Heart left ventricle (tissue), 16 donors: ENCODE measurements at places on chromosomes 12 and 14. TPM values are rescaled to one million over a fixed set of nuclear protein-coding genes. Genes with fewer than 3 reads are reported as not detected.
A peak's percentile ranks its signal among the peaks of the same experiment; 100 is the strongest.

The GNB3 gene
- 12.4 TPM for total RNA-seq

DNA sequence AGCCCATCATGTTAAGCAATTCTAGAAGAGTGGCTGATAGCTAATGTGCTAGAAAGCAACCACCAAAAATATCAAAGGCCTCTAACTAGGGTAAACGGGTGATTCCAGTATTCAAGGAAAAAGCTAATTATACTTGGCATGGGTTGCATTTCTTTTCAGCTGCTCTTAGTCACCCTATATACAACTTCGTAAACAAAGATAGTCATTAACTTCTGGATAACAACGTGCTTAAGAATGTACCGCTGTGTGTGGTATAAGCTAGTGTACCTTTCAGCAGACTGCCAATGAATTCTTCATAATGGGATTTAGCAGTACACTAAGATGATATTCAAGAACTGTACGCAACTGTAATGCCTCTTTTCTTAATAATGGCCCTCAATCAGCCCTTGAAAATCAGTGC is 42.2 kb upstream of the SLC6A13 start:
- DNase-seq, result no peak
- no peaks in the 10 kb centered on the region for H3K27me3 ChIP-seq
- no peak overlapping the region for H3K4me3 ChIP-seq
- no peaks in the 10 kb centered on the region for H3K4me1 ChIP-seq

The CD163 gene
- total RNA-seq, result 27.0 TPM

GRCh38 chr12:7190268-7191055 is 976 bp downstream of the PEX5 start:
- no peaks in the 10 kb centered on the region for H3K27me3 ChIP-seq
- H3K4me1 ChIP-seq, result peaks cover 6% of the 10 kb centered on the region
- H3K36me3 ChIP-seq, result peaks cover 14% of the 10 kb centered on the region

The RNASE3 gene
- not detected for total RNA-seq

The ZNF385A gene
- 21.2 TPM for total RNA-seq

DNA sequence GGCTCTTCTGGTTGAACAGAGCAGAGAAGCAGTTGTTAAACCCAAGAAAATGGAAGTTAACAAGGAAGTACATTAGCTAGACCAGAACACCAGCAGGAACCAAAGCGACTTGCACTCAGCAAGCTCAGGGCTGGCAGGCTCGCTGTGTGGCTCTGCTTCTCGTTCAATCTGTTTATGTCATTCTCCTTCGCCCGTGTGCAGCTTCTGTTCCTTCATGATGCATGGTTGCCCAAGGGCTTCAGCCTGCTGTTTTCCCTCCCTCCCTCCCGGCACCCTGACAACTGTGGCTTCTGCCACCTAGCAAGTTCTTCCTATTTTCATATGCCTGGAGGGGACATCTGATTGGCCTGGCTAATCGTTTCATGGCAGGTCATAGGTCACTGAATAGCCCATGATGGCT is 25.3 kb downstream of the PIGH start:
- no peak overlapping the region for H3K4me3 ChIP-seq
- no peaks in the 10 kb centered on the region for H3K27me3 ChIP-seq
- H3K36me3 ChIP-seq, result no peaks in the 10 kb centered on the region
- H3K27ac ChIP-seq, result no peak overlapping the region
- no peaks in the 10 kb centered on the region for H3K4me1 ChIP-seq

- H3K36me3 ChIP-seq, result peaks cover 70% of the 10 kb centered on the region
- no peaks in the 10 kb centered on the region for H3K27me3 ChIP-seq
- H3K4me3 ChIP-seq, result no peak overlapping the region
- H3K4me1 ChIP-seq, result peaks cover 21% of the 10 kb centered on the region
- H3K27ac ChIP-seq, result no peak overlapping the region
Observed at GRCh38 chr12:51051787-51052186, 3.7 kb downstream of the LETMD1 start.

DNA sequence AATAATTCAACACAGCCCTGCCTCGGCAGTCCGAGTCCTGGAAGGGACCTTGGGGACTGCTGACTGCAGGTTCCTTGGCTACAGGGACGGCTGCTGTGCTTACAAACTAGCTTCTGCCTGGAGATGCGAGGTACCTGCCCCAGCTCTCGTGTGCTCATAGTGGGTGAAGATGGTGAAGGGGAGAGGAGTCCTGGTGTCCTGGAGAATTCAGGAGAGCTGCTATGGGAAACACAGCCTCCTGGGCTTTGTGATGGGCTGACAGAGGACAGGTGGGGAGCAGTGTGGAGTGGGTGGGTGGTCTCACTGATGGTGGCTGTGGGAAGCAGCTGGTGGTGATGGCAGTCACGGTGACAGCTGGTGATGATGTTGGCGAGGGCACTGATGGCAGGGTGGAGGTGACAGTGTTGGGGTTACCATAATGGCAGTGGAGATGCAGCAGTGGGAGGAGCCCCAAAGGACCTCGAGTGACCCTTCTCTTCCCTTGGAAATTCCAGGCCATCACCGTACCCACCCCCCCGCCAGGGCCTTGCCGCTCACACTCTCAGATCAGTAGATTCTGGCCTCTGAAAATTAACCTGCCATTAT is 32.8 kb downstream of the HVCN1 start:
- no peaks in the 10 kb centered on the region for H3K4me1 ChIP-seq
- H3K4me3 ChIP-seq, result no peak overlapping the region
- no peaks in the 10 kb centered on the region for H3K27me3 ChIP-seq

GRCh38 chr14:46902837-46903236 is 251.3 kb upstream of the RPL10L start:
- no peaks in the 10 kb centered on the region for H3K4me1 ChIP-seq
- no peaks in the 10 kb centered on the region for H3K27me3 ChIP-seq
- H3K36me3 ChIP-seq, result no peaks in the 10 kb centered on the region

- H3K36me3 ChIP-seq, result no peaks in the 10 kb centered on the region
- DNase-seq, result no peak
- peaks cover 44% of the 10 kb centered on the region for H3K4me1 ChIP-seq
- H3K27ac ChIP-seq, result peak overlapping the region; percentile 64
- H3K27me3 ChIP-seq, result no peaks in the 10 kb centered on the region
- H3K4me3 ChIP-seq, result no peak overlapping the region
Observed at GRCh38 chr14:49972823-49973222, 79.9 kb downstream of the ARF6 start.

The GYS2 gene
- total RNA-seq, result not detected

- no peaks in the 10 kb centered on the region for H3K27me3 ChIP-seq
- H3K36me3 ChIP-seq, result no peaks in the 10 kb centered on the region
- no peaks in the 10 kb centered on the region for H3K4me1 ChIP-seq
- H3K27ac ChIP-seq, result no peak overlapping the region
Observed at GRCh38 chr12:71063087-71063486, 94.7 kb downstream of the TSPAN8 start.

DNA sequence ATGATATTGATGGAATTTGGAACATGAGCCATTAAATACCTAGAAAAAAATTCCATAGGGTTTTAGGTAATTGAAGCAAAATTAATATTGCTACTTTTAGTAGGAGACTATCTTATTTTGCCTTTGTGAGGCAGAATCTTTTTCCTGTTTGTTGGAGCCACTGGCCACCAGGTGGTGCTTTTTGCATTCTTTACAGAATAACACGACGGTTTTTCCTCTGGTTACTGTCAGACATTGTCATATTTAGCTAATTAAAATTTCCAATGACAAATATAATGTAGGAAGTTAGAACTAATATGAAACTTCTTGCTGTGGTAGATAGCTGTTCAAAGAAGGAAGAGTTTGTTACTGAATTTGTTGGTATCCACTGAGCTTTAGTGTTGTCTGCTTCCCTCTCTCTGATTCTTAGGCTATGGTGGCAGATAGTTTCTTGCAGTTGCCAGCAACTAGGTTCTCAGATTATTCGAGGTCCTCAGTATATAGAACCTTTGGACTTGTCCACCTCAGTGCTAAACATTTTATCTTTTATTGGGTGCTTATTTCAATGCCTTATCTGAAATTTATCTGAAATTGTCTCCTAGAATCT is 25.7 kb downstream of the RAB21 start:
- H3K27me3 ChIP-seq, result no peaks in the 10 kb centered on the region
- H3K4me1 ChIP-seq, result peaks cover 14% of the 10 kb centered on the region
- no peak overlapping the region for H3K4me3 ChIP-seq
- H3K27ac ChIP-seq, result no peak overlapping the region
- DNase-seq, result peak; percentile 28
- peaks cover 82% of the 10 kb centered on the region for H3K36me3 ChIP-seq

- DNase-seq, result no peak
- no peak overlapping the region for H3K27ac ChIP-seq
- H3K4me3 ChIP-seq, result no peak overlapping the region
- H3K27me3 ChIP-seq, result no peaks in the 10 kb centered on the region
Observed at GRCh38 chr14:24206260-24207103, 986 bp downstream of the TSSK4 start.

DNA sequence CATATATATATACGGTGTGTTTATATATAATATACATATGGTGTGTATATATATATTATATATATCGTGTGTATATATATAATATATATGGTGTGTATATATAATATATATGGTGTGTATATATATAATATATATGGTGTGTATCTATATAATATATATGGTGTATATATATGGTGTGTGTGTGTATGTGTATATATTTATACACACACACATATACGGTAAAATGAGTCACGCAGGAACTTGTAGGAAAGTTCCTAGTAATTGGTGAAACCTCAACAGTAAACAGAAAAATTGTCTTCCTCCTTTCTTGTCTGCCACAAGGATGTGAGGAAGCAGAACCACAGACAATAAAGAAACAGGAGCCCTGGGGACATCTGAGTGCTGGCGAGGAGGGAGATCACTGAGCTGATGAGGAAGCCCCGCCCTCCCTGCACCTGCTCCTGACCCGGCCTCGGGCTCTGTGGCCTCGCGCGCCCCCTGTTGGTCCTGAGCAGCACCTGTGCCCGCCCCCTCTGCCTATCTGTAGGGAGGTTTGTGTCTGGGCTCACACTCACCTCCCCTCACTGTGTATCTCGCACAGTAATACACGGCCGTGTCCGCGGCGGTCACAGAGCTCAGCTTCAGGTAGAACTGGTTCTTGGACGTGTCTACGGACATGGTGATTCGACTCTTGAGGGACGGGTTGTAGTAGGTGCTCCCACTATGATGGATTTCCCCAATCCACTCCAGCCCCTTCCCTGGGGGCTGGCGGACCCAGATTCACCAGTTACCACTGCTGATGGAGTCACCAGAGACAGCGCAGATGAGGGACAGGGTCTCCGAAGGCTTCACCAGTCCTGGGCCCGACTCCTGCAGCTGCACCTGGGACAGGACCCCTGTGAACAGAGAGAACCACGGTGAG is 1079.4 kb downstream of the TMEM121 start:
- peaks cover 38% of the 10 kb centered on the region for H3K27me3 ChIP-seq
- no peaks in the 10 kb centered on the region for H3K4me1 ChIP-seq
- DNase-seq, result no peak
- H3K36me3 ChIP-seq, result no peaks in the 10 kb centered on the region
- no peak overlapping the region for H3K4me3 ChIP-seq

The NTF3 gene
- 0.26 TPM for total RNA-seq

GRCh38 chr12:122895704-122896636 is at the start of gene VPS37B:
Gene VPS37B, minus strand, starts transcription at chr12:122896124. Its CDS starts 62 bp downstream, at chr12:122896062.
- H3K36me3 ChIP-seq, result no peaks in the 10 kb centered on the region
- DNase-seq, result peak; percentile 85
- no peaks in the 10 kb centered on the region for H3K27me3 ChIP-seq
- H3K4me3 ChIP-seq, result peak within 1 kb of the TSS; percentile 85
- peak within 1 kb of the TSS; percentile 58 for H3K27ac ChIP-seq

- no peaks in the 10 kb centered on the region for H3K27me3 ChIP-seq
- H3K36me3 ChIP-seq, result no peaks in the 10 kb centered on the region
- H3K4me3 ChIP-seq, result no peak overlapping the region
- DNase-seq, result no peak
- no peaks in the 10 kb centered on the region for H3K4me1 ChIP-seq
Observed at GRCh38 chr14:50814161-50814560, 16.8 kb downstream of the NIN start.

The DPY19L2 gene
- total RNA-seq, result 22.9 TPM

The RNF212B gene
- not detected for total RNA-seq

DNA sequence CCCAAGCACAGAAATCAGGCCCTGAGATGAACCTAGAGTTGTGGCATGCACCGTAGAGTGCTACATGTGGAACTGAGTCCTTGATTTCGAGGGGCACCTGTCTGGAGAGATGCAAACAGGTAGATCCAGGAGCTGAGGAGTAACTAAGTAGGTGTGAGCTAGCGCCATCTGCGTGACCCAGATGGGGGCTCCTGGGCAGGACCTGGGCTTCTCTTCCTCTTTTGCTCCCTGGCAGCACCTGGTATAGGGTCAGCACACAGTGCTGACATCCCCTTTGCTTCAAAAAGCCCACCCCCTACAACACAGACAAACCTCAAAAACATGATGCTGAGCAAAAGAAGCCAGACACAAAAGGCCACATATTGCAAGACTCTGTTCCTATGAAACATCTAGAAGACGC is 65.8 kb downstream of the PITPNM2 start:
- H3K4me1 ChIP-seq, result peaks cover 60% of the 10 kb centered on the region
- no peaks in the 10 kb centered on the region for H3K27me3 ChIP-seq
- no peak overlapping the region for H3K4me3 ChIP-seq
- H3K36me3 ChIP-seq, result no peaks in the 10 kb centered on the region

GRCh38 chr14:22547948-22548750 is 40.9 kb downstream of the DAD1 start:
- no peak overlapping the region for H3K4me3 ChIP-seq
- DNase-seq, result no peak
- no peaks in the 10 kb centered on the region for H3K27me3 ChIP-seq
- H3K36me3 ChIP-seq, result no peaks in the 10 kb centered on the region
- peaks cover 15% of the 10 kb centered on the region for H3K4me1 ChIP-seq

The SPTB gene
- 93.4 TPM for total RNA-seq
